ENCODE measurements at places on chromosomes 1 and 21. TPM values are rescaled to one million over a fixed set of nuclear protein-coding genes. Genes with fewer than 3 reads are reported as not detected.
A peak's percentile ranks its signal among the peaks of the same experiment; 100 is the strongest.

DNA sequence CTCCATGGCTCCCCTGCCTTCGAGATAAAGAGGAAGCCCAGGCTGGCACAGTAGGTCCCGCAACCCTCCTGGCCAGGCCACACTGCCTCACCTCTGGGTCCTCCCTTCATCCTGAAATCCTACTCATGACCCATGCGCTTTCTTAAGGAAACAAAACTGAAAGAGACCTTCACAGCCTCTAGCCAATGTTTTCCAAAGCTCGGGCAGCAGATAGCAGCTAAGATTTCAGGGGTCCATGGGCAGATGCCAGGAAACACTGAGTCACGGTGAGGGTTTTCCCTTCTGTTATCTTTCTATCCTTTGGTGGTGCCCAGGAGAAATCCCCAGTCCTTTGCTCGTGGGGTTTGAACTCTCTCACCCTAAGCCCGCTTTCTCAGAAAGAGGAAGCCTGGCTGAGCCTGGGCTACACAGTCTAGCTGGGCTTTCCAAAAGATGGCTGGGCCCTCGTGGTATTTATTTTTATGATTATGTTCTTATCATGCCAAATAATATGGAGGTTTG, 26.6 kb downstream of the TTC39A start:
- no peak for DNase-seq

DNA sequence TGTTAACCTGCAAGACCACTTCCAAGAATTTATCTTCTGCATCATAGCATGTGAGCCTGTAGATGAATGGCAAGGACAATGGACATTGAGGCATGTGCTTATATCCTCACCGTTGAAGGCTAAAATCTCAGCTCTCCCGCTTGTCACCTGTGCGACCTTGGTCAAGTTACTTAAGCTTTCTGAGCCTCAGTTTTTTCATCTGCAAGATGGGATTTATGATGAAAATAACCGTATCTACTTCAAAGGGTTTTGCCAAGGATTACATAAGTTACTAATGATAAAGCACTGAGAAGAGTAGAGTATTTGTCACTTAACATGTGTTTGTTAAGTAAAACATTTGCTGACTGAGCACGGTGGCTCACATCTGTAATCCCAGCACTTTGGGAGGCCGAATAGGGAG, 14.9 kb downstream of the RAP1GAP start:
- no peak for DNase-seq

DNA sequence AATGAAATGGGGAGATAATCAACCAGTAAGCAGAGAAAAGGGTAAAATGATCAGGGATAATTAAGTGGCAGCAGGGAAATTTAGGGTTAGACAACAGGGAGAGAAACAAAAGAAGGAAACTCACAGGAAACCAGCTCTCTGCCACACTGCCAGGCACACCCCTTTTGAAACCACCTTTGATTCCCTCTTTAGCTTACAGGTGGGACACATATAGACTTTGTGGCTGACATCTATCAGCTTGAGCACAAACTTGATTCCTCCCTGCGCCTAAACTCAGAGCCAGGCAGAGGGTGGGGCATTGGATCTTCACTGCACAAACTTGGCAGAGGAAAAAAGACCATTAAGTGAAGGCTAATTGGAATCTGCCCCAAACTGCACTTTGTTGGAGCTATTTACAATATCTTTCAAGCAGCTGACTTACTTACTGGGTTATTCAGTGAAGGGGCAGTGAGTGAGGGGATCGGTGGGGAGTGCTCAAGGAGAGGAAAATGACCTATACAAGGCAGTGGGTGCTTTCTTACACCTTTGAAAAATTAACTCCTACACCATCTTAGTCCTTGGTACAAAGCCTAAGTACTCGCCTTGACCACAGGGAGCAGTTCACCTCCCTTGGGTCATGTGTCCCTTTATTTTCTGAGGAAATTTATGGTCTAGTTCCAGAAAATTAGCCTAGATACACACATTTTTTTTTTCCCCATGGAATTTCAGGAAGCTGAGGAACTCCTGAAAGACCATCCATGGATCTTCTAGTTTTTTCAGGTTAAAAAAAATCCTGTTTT, 60.2 kb downstream of the PBX1 start:
- no peak for DNase-seq

- no peak for DNase-seq
Observed at GRCh38 chr1:230633469-230633868, 8.8 kb upstream of the COG2 start.

DNA sequence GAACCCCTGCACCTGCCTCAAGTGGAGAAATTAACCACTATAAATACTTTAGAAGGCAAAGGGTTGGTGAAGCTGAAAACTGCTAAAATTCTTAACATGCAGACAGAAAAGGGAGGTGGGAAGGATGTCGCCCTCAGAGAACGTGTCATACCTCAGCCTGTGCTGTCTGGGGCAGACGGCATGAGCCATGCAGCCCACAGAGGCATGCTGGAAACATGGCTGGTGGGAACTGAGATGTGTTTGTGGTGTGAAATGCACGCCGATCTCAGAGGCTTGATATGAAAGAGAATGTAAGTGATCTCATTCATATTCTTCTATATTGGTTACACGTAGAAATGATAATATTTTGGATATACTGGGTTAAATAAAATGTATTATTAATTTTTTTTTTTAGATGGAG, 16.3 kb downstream of the AGPAT3 start:
- no peak for DNase-seq

DNA sequence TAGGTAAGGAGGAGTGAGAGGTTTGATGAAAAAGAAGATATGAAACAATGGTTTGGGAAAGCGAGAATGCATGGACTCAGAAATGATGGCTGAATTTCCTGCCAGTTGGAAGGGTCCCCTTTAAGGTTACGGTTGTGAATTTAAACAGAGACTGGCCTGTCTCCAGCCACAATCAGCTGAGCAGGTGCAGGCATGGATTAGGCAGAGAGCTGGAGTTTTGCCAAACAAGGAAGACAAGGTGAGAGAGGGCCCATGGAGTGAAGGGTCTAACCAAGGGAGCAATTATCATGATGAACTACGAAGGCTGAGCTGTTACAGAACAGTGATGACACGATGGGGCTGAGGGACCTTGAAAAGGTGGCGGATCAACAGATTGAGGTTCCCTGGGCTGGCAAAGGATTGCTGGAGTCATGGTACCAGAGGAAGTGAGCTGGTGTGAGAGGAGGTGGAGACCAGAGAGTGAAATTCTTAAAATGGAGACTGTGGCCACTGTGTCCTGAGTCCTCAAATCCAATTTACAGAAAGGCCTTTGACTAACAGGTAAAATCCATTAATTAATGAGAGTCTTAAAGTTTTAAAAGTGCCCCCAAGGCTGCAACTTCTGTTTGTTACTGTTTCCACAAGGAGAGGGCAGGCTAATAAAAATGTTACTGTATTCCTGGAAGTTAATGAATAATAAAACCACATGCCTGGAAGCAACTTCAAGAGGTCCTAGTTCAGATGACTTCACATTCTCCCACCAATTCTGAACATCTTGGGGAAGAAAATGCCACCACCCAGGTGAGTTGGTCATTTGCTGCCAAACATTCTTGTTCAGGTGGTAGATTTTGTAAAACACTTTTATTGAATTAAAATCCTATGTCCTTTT, 41.5 kb downstream of the LHX9 start:
- no peak for DNase-seq

- no peak for DNase-seq
Observed at GRCh38 chr1:7339014-7339413, 432.1 kb upstream of the VAMP3 start.

GRCh38 chr1:39441797-39442196, 49.6 kb upstream of the BMP8A start:
- DNase-seq, result no peak

DNA sequence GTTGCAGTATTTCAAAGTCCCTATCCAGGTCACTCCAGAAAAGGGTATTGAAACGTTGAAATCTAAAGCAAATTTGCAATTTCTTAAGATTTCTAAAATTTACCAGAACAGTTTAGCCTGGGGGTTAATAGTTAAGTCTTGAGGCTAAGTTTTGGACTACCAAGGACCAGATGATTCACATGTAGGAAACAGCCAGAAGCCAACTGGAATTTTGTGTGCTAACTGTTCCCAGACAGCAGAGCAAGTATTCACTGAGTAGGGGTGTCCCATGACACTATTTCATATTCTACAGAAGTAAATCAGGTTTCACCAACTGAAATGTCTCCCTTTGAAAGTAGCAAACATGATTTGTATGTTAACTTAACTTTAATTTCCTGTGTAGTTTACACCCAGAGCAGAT, 11.5 kb upstream of the C1orf105 start:
- no peak for DNase-seq

DNA sequence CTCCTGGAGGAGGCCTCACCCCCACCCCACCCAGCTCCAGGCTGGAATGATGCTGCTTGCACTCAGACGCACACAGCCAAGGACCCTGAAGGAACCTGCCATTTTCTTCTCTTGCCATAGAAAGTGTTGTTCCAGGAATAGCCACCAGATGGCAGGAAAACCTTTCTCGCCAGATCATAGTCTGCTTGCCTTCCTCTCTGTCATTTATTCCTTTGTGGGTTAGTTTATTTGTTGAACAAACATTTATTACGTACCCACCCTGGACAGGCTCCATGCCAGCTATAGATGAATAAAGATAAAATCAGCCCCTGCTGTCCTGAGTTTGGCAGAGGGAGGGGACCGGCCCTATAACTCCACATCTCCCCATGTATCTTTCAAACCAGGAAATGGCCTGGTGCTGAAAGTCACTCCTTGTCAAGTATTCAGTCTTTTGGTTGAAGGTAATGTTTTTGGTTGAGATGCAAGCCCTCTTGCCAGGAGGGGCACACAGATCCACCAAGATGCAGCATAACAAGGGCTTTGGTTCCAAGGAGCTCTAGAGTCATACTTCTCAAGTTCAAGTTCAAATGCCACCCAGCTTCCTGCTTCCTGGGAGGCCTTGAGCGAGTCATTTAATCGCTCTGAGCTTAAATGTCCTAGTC, 7.0 kb upstream of the KCNC4 start:
- peak; percentile 75 for DNase-seq

DNA sequence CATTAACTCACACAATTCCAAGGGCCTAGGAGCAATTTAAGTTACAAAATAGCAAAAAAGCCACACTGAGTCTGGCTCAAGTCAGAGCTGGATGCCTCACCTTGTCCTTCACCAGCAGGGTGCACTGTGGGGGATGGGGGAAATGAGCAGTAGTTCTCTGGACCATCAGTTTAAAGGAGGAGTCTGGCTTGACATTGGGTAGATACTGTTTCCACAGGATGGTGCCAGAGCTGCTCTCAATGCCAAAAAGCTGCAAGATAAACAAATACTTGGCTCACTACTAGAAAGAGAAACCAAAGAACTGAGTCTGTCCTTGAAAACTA, 18.8 kb downstream of the EMC1 start:
- peak; percentile 52 for DNase-seq

DNA sequence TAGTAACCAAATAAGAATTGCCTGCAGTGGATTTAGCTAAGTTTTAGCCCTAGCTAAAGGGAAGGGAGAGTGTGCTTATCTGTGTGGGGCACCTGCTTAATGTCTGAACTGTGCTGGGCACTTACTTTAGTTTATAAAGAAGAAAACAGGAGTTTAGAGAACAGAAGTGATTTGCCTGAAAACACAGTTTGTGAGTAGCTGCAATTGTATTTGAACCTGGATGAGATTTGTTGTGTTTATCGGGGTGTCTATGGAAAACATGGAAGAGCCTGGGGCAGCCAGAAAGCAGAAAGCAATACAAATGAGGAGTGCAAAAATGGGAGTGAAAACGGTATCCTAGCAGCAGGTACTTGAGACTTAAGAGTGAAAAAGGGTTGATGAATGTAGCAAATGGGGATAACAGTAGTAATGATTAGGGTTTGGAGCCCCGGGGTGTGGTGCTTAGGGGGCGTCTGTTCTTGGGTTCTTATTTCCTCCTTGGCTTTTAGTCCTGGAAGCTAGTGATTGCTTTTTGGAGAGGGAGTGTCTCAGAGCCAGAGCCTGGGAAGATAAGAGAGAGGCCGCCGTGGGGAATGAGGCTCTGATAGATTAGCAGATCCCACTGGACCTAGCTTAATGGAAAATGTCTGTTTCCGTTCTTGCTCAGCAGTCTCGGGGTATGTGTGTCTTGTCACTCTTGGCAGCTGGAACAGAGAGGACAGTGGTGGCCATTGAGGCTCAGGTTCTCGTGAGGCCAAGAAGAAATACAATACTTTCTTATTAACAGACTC, 5.6 kb downstream of the PRCC start:
- no peak for DNase-seq

DNA sequence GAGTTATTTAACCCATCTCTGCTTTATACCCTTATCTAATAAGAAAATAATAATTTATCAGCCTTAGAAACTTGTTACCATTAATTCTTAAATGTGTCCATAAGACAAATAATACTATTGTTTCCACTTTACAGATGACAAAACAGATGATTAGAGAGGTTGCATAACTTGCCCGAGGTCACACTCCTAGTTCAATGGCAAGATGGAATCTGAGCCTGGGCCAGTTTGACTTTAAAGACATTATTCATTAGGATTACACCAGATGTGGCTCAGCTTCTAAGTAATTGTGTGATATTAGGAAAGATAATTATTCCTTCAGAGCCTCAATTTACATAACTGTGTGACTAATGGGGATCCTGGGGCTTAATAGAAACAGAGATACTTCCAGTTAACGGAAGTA, 42.3 kb upstream of the KCNK2 start:
- DNase-seq, result no peak

DNA sequence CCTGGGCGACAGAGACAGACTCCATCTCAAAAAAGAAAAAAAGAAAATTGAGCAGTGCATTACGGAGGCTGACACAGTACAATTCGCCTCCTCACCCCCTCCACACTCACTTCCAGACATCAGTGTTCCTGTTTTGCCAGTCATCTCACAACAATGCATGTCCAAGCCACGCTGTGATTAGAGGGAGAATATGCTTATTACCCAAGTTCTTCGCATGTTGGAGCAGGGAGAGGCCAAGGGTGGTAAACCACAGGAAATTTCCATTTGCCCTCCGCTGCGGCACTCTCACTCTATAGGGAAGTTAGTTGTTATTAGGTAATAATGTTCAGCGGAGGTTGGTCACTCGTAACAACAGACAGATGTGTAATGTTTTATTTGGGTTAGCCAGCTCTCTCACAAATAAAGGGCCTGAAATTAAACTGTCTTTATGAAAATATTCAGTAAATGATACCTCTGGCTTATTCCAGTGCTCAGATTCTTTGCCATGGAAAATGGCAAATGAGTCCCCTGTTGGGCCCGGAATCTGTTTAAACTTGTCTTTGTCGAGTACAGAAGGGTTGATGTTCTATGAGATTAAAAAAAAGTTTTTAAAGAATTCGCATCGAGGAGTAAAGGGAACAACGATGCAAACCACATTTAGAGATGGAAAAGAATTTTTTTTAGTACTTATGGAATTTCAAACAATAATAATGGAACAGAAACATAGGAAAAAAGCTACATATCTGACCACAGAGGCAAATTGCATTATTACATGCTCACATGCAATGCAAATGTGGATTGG, 33.1 kb downstream of the KCNJ15 start:
- DNase-seq, result peak; percentile 74

Gene PROK1
- 9.3 TPM for total RNA-seq

Gene KAZN
- total RNA-seq, result 40.6 TPM

Gene ETS2
- total RNA-seq, result 221 TPM

Gene GBP7
- total RNA-seq, result not detected

Gene PRR9
- not detected for total RNA-seq

Gene PRELP
- 128 TPM for total RNA-seq

Gene SWT1
- 8.3 TPM for total RNA-seq
